CD4-positive, alpha-beta T cell treated with Interleukin-12 subunit alpha and Interleukin-12 subunit beta, for 1 hour (primary cell): ENCODE measurements at places on chromosomes 5 and 9.

- DNase-seq = no peak
These were observed 54.1 kb downstream of the ARHGEF37 start for GRCh38 chr5:149635394-149635793.

- DNase-seq = no peak
These were observed 1.1 kb upstream of the ENTPD2 start for GRCh38 chr9:137054932-137055384.

DNA sequence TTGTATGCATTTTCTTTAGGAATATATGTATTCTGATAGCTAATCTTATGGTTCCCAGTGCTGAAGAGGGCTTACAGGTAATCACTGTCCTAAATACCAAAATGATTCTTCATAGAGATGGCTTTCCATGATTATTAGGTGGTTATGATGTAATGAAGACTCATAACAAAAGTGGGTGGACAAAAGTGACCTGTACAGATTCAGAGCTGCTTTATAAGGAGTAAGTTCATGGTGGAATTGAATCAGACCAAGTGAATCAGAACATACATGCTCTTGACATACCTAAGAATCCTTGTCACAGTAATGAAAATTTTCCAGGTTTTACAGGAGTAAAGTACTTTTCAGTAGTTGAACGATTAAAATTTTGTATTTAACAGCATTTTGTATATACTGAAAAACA is 105.6 kb downstream of the NIPBL start:
- no peak for DNase-seq

- DNase-seq = no peak
These were observed 105.4 kb upstream of the TBCA start for GRCh38 chr5:77881528-77881927.

- no peak for DNase-seq
These were observed 1.0 kb upstream of the SECISBP2 start for GRCh38 chr9:89317282-89317681.

GRCh38 chr5:32047056-32047455 is 127.1 kb downstream of the GOLPH3 start:
- no peak for DNase-seq

DNA sequence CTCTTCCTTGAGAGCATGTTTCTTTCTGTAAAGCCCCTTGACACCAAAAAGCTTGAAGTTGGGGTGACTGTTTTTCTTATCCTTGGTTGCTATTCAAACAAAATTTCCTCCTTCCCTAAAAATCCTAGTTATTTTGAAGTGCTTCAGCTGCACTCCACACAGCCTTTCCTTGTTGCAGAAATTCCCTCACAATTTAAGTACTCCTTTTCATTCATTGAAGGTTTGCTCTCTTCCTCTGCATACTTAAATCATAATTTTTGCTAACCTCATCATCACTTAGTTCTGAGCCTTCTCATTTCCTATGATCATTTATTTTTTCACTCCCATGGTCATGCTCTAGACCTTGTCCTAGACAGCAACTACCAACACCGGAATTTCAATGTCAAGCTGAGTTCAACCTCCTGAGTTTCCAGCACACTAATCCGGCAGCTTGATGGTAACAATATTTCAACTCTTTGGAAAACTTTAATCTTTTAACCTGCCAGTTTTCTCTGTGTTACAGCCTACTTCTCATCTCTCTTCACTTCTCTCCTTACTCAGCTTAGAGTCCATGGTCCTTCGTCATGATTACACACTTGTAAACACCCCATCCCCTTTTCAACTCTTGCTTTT is 78.7 kb upstream of the ACTBL2 start:
- DNase-seq = no peak

DNA sequence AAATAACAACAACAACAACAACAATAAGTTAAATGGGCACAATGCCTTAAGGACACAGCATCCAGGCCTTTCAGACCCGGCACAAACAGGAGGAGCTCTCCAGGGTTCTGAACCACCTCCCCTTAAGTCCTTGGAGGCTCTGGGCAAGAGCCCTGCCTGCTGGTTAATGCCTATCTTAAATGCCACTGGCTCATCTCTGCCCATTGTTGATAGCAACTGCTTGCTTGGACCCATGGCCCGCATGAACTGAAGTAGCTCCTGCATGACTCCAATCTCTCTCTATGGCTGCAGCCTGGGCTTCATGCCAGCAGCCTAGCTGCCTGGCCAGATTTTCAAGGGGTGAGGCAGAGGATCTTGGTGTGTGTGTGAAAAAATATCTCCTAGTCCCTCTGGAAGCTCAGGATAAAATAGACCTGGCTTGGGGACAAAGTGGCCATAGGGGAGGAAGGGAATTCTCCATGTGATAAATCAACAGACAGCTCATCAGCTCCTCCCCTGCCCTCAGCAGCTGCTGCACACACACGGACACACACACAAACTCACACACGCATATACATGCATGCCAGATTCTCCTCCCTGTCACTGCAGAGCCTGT is 27.4 kb downstream of the FAM219A start:
- DNase-seq = no peak

DNA sequence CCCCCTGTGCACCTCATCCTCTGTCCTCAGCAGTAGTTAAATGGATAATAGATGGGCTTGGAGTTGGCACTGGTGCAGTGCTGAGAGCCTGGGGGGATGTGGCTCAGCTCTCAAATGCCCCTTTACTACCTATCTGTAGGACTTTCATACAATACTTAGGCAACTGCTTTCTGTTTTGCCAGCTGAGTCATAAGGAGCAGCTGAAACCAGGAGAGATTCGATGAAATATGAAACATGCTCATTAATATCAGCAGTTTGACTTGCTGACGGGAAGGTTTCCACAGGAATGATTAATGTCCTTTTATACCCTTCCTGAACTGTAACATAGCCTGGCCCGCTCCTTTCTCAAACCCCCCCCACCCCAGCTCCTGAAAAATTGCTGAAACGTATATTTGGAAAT is 142.6 kb downstream of the SAXO1 start:
- DNase-seq = no peak

- DNase-seq = no peak
These were observed 16.6 kb downstream of the ZNF474 start for GRCh38 chr5:122145906-122146305.

DNA sequence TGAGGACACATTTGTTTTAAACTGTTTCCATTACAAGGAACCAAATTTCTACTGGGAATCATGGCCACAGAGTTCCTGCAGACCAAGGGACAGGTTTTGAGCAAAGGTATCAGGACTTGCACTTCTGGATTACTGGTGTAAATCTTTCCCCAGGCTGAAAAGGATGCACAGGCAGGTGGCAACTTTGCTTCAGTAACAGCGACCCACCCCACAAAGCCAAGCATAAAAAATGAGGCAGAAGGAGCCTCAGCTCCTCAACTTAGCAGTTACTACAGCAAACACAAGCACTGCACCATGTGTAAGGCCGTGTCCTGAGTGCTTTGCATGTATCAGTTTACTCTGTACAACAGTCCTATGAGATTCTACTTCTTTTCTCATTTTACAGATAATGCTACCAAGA is 251.9 kb downstream of the EBF1 start:
- no peak for DNase-seq

- DNase-seq = no peak
These were observed 2.6 kb downstream of the AMACR start for GRCh38 chr5:34005211-34005610.

DNA sequence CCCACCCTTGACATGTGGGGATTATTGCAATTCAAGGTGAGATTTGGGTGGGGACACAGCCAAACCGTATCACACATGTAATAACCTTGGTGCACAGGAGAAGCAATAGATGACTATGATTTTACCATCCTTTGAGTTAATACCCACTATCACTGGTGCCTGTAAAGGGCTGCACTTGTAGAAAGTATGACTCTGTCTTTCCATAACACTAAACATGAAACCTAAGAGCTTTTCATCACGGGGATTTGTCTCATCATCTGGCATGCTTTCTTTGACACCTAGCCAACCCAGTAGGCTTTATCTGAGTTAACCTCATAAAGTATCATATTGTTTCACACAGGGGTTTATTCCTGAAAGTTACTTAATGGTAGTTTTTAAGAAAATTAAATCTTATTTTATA is 188.9 kb upstream of the TNC start:
- no peak for DNase-seq

GRCh38 chr5:142816531-142817430 is 46.6 kb downstream of the ARHGAP26 start:
- DNase-seq = no peak

GRCh38 chr9:111236332-111236731 is 93.7 kb downstream of the OR2K2 start:
- DNase-seq = no peak

DNA sequence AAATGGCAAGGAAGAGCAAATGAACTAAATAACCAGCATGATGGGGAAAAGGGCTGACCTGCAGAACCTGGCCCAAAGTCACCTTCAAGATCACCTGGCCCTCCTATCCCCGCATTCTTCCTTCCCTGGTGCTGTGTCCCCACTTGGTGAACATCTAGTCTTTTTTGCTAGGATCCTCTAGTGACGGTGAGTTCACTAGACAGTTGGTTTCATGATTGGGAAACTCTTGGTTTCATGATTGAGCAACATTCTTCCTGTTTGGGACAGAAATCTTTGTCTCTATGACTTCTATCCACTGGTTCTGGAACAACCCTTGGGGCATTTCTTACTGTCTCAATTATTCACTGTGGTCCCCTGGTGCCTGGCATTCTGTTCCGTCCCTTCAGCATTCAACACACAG is 50.2 kb upstream of the DAB2IP start:
- no peak for DNase-seq

DNA sequence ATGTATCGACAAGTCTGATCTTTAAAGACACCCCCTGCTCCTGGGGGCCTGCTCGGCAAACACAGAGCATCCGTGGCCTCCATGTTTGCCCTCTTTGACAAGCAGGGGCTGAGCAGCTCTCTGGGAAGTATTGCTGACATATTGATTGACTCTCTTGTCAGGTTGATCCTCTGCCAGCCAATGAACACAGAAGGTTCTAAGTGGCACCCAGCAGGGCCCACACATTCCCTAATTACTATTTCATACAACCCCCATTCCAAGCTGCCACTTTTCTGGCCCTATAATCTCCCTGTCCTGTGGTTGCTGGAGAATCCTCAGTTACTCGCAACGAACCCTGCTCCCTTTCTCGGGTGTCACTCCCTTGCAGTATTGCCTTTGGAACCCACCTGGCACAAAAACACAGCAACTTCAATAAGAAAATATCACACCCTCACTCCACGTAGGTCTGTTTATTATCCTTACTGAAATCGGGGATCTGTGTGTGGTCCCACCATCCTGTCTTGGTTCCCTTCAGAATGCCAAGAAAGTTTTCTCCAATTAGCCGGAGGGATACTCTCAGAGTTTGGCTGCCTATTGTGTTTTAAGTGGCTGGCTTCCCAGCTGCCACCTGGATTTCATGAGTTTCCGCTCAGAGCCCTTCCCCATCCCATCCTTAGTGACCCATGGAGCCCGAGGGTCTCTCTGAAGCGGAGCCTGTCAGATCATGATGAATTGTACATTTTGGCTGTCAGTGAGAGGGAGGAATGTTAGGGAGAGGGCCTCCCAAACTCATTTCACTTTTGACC is 249.0 kb upstream of the WWC1 start:
- DNase-seq = no peak

DNA sequence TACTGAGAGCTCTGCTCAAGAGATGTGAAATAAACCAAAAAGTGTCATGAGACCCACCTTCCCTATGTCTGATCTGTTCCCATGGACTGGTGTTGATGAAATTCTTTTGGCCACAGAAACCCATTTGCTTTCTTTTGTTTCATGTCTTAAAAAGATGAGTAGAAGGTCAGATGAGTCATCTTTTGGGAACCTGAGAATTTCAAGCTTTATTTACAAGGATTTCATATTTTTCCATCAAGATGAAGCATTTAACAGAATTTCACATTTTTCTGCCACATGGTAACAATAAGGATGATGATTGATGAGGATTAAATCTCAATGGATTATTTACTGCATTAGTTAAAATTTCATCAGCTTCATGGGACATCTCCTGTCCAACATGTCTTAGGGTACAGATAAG is 337.8 kb downstream of the DEPDC1B start:
- no peak for DNase-seq

DNA sequence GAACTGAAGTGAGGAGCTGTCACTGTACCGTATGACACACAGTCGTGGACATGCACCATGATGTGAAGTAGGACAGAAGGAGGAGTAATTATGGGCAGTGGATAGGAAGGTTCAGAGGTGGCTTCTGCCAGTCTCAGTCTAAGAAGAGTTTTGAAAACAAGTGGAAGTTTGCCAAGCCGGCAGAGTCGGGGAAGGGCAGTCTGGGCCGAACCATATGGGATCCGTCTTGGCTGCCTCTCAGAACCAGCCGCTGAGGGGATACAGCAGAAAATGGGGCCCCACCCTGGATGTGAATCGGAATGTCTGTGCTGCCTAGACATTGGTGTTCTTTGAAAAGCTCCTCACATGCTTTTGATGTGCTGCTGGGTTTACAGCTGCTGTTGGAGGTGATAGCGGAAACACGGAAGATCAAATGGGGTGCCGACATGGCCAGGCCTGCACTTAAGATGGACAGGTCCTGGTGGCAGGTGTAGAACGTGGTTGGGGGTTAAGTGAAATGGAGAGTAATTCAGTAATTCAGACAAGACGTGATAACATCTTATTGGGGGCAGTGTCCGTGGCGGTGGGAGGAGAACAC is 11.2 kb downstream of the SNX18 start:
- no peak for DNase-seq

DNA sequence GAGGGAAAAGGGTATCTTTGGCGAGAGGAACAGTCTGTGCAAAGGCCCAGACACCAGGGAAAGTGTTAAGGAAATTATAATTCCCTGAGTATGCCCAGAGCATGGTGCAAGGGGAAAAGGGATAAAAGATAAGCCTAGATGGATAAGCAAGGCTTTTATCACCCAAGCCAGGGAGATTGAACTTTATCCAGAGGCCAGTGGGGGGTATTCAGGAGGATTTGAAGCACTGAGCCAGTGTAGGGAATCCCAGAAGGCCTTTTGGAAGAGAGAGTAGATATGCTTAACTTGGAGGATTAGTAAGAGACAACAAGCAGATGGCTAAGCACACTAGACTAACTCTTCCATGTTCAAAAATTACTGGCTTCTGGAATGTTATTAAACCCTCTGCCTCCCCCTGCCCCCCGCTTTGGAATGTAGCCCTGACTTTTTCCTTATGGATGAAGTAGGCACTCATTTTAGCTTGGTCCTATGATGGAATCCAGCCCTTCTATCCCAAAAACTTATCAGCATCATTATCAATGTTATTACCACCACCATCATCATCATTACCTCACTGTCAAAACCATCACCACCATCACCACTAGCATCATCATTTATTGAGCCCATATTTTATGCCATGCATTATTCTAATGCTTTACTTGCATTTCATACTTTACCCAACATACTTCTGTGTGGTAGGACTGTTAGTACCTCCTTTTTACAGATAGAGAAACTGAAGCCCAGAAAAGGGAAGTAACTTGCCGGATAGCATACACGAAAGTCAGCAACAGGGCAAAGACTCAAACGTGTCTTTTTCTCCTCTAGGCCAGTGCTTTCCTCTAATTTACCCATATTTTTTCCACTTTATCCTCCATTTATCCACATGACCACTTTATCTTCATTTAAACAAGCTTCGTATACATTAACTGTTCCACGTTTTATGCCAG is 237.0 kb downstream of the PAPPA start:
- DNase-seq = no peak

GRCh38 chr9:91361291-91362050 is at the start of gene AUH:
AUH (minus strand) TSS chr9:91361918; CDS start chr9:91361889, 29 bp downstream.
- peak; percentile 89 for DNase-seq

- DNase-seq = no peak
These were observed 18.4 kb upstream of the GDNF start for GRCh38 chr5:37858250-37858649.
